ENCODE measurements at places on chromosomes 4 and X.

GRCh38 chr4:76515975-76516843, 81.2 kb downstream of the SHROOM3 start:
- DNase-seq, result no peak

- DNase-seq, result no peak
Measured at GRCh38 chrX:115522952-115523351, 38.0 kb upstream of the PLS3 start.

DNA sequence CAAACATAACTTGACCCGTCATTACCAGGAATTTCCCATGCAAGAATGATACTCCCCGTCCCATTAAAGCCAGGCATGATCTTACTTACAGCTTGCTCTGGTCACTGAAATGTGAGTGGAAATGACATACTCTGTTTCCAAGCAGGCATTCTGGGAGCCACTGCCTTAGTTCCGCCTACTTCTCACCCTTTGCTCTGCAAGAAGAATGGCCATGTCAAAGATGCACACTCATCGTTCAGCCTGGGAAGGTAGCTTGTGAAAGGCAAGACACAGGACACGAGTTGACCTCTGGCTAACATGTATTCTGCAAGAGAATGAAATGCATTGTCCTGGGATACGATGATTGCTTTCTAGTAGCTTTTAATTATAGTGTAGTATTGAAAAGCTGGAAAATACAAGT, 1144.4 kb downstream of the NLGN4X start:
- DNase-seq, result no peak

DNA sequence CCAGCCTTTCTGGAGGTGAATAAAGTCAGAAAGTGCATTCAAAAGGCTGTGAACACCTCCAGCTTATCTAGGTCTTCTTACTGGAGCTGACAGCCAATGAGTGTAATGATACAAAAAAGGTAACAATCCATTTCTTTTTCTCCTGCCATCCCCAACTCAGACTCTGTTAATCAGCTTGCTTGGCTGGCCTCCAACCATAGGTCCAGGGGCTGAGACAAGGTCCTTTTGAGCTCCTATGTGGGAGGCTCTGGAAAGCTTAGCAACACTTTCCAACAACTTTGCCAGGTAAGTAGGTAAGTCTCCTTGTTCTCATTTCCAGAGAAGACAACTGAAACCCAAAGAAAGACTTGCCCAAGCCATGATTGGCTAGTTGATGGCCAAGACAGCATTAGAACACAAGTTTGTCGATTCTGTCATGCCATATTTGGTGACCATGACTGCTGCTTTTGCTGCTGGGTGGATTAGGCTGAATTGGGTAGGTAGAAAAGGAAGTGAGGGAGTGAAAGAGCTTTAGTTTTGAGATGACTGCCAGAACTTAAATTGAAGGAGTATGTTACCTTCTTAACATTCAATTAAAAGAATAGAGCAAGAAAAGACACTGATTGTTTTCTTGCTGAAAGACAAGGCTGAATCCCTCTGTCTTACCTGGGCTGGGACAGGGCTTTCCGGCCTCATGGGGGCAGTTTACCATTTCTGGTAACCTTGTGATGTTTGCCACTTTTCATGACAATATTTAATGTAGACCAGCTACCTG, 22.8 kb downstream of the VSIG4 start:
- DNase-seq, result no peak

- DNase-seq, result no peak
Measured at GRCh38 chr4:3352941-3353594, 60.2 kb downstream of the RGS12 start.

GRCh38 chrX:281166-281999, at the start of gene PLCXD1:
TSS of gene PLCXD1 (plus strand) at chrX:281381. CDS start at chrX:284188, 2,807 bp downstream.
- peak; percentile 54 for DNase-seq

DNA sequence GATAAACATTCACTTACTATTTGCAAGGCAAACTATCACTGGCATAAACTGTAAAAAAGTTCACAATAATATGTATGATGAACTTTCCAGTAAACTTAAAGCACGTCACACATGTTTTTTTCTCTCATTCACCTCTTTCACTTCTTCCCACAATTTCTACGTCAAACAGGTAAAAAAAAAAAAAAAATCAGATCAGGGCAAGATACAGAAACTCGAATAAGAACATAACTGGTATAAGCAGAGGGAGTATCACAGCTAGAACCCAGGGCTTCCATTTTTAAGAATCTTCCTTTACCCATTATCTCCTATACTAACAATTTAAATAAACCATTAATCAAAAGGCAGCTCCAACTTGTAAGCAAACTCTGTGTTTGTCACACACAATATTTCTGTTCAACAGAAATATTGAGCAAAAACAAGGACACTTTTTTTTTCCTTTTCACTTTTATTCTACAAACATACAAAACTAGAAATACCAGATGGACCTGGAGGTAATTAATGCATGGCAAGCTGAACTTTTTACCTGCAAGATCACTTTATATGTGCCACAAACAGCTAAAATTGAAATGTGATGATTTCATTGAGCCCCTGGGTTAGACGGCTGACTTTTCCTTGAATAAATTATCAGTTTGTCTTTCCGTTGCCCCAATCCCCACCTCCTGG, 47.5 kb upstream of the NSUN7 start:
- no peak for DNase-seq

- DNase-seq, result peak; percentile 2
Measured at GRCh38 chrX:41686788-41687187, 2.0 kb upstream of the GPR34 start.

- DNase-seq, result no peak
Measured at GRCh38 chr4:43410636-43411035, 518.1 kb downstream of the GRXCR1 start.

DNA sequence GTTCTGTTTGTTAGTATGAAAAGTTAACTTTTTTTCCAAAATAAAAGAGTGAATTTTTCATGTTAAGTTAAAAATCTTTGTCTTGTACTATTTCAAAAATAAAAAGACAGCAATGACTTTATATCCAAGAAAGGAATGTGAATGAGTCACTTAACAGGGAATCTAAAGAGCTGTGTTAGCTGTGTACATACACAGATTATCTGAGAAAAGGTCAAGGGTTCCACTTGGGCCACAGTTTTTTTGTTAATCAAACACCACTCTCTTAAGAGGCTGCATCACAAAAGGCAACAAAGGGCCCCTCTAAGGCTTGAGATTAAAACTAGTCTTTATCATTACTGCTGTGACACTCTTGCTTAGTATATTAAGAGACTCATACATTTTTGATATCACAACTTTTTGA, 82.1 kb downstream of the FIP1L1 start:
- DNase-seq, result no peak

GRCh38 chr4:149796381-149796780, 19.3 kb downstream of the IQCM start:
- DNase-seq, result no peak

DNA sequence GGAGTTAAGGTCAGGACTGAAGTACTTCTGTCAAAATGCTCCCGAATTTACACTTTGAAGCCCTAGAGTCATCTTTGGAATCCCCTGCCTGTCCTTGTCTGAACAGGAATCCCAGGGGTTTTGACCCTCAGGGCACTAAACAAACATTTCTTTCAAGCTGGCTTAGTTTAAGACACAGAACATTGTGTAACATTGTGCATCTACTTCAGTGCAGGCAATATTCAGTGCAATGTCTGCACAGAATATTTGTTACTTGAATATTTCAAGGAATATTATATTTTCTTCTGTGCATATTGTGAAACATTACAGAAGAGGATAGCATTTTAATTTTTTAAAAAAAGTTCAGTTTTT, 763.4 kb downstream of the PCDH18 start:
- no peak for DNase-seq

- no peak for DNase-seq
Measured at GRCh38 chrX:45445745-45446412, 245.2 kb upstream of the DIPK2B start.

- DNase-seq, result peak; percentile 61
Measured at GRCh38 chrX:25020905-25021449, 5.2 kb upstream of the ARX start.

- peak; percentile 21 for DNase-seq
Measured at GRCh38 chr4:105509291-105509690, 35.4 kb upstream of the PPA2 start.

DNA sequence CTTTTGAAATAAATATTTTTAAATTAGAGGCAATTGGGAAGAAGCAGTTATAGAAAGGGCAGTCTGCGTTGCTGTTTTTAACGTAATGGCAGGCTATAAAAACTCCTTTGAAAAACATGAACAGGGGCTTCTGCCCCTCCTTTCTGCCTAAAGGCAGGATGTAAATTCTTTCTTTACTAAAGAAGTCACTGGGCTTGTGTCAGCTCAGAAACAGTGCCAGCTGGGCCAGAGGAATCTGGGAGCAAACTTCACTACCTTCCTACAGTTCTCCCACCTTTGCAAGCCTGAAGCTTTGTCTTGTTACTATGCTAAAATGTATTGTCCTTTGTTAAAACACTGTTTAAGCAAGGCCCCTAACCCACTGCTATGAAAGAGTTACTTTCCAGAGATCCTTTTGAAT, 1664.8 kb downstream of the RPA4 start:
- DNase-seq, result no peak

- no peak for DNase-seq
Measured at GRCh38 chr4:104451573-104451972, 43.1 kb downstream of the CXXC4 start.

- DNase-seq, result peak; percentile 60
Measured at GRCh38 chrX:12946838-12947544, 27.9 kb upstream of the TMSB4X start.

DNA sequence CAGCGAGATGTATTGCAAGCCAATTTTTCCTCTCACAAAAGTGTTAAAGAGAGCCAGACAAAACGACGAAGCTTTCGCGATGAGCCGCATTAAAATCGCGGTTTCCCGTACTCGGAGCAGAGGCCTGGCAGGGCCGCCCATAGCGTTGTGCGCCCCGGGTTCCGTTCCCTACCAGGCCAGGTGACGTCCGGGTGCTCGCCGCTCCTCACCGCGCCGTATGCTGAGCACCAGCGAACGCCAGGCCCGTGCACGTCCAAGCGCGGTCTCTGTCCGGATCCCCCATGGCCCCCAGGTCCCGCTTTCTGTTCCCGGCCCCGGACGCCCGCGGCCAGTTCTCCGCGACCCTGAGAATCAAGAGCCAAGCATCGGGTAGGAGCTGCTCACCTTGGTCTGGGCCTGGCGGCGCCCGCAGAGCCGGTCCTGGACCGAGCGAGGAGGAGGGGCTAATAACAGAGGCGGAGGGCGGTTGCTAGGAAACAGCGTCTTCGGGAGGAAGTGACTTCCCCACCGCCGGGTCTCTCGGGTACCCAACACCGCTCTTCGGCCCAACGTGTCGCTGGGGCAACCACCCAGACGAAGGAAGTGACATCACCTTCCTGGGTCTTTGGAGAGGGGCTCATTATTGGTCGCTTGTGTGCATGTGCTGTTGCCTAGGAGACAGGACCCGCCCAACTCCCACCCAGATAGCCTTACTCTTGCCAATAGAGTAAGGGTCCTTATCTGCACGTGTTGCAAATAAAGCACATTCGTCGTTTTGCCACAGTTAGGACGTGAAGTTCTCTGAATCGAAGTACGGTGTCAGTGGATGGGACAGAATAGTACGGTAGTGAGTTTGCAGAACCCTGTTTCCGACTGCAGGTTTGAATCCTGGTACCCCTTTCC, at the start of gene MAP9:
Gene MAP9 (minus strand): TSS at position 579 of the 882 bp plus-strand sequence. CDS start 1,115 bp downstream, outside the sequence.
- peak; percentile 89 for DNase-seq

DNA sequence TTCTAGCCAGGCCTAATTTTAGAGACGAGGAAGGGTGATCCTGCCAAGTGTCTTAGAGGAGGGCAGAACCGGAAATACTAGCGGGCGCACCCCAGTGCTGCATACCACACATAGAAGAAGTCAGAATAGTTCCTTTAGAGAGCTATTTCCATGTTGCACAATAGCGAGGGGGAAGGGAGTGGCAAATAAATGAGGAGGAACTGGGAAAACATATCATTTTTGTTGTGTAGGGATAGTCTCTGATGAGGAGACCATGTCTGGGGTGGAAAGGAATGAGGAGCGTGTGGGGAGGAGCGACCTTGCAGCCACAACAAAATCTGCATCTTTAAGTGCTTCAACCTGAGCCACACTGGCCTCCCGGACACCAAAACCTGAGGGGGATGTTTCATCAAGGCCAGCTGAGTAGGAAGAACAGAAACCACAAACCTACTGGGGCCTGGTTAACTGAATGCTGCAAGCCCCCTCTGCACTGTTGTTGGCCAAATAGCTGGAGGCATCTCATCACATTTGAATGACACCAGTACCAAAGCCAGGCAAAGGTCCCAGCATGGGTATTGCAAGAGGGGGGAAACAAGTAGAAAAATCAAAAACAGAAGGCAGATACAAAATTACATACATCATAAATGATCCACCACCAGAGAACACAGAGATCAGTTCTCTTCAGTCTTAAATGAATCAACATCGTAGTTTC, 26.7 kb upstream of the C1QTNF7 start:
- DNase-seq, result peak; percentile 16

DNA sequence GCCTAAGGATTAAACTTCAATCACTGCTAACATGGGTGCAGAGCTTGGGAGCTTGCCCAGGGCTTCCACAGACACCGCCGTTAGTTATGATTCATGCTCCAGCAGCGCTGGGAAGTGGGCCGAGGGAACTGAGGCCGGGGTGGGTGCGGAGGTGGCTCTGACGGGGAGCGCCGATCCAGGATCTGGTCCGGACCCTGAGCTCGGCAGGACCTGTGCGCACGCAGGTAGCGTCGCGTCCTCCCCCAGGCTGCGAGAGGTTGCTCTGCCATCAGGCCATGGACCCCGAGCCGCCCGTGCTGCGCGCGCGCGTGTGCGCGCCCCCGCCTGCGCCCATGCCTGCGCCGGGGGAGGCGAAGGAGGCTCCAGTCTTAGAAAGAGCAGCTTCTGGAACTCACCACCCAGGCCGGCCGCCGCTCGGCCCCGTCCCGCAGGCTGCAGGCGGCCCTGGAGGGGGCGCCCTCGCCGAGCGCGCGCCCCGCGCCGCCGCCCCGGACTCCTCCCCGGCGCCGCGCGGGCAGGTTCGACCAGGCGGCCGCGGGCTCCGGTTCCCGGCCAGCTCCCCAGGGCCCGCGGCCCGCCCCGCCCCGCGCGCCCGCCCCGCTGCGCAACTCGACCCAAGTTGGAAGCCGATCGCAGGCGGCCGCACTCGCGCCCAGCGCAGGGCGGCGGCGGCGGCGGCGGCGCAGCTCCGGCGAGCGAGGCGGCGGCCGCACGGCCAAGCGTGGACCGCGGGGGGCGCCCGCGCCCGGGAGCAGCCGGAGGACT, 732 bp upstream of the ADRA2C start:
- DNase-seq, result peak; percentile 28

- DNase-seq, result peak; percentile 14
Measured at GRCh38 chr4:102263024-102263787, 82.1 kb downstream of the SLC39A8 start.

DNA sequence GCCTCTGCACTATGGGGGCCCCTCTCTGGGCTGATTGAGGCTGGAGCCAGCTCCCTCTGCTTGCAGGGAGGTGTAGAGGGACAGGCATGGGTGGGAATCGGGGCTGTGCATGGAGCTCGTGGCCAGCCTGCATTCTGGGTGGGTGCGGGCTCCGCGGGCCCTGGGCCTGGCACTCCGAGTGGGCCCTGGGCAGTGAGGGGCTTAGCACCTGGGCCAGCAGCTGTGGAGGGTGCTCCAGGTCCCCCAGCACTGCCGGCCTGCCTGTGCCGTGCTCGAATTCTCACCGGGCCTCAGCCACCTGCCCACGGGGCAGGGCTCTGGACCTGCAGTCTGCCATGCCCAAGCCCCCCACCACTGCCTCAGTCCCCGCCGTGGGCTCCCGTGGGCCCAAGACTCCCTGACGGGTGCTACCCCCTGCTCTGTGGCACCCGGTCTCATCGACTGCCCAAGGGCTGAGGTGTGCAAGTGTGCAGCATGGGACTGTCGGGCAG, 681.2 kb downstream of the PDHA2 start:
- no peak for DNase-seq

- no peak for DNase-seq
Measured at GRCh38 chr4:75662626-75663025, 10.6 kb downstream of the G3BP2 start.

Data from germinal center (tissue), 1 donor.